ENCODE measurements at places on chromosomes 3 and 15.
A peak's percentile ranks its signal among the peaks of the same experiment; 100 is the strongest.

DNA sequence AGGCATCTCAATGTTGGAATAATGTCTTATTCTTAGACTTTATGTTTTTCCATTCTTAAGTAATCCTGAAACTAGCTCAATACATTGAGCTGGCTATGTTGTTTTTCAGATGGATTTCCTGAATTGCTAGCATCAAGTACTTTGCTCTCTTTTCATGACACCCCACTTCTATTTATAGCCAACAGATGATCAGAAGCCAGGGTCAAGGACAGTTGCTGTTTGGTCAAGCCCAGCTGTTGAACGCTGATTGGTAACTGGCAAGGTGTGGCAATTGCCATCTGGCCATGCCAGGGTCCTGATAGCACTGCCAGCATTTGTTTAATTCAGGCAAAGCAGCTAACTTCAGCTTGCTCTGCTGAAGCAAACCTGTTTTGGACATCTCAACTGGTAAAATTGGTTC is 46.2 kb upstream of the PLCL2 start:
- no peak for DNase-seq

- no peak for DNase-seq
Measured at GRCh38 chr3:184604615-184605290, 43.2 kb downstream of the EPHB3 start.

DNA sequence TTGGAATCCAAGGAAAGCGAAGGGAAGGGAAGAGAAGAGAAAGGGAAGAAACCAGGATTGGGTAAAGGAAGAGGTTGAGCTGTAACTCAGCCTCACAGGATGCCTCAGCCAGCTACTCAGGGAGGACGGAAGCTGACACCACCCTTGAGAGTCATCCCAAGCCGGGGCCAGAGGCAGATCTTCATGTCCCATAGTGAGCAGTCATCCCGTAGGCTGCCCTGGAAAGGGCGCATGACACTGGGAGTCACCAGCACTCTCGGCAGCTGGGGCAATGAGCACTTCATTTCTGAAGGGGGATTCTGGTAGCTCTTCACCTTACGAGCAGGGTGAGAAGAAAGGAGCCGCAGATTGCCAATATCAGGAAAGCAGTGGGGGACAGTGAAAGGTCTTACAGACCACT is 60.1 kb upstream of the PCSK6 start:
- no peak for DNase-seq

DNA sequence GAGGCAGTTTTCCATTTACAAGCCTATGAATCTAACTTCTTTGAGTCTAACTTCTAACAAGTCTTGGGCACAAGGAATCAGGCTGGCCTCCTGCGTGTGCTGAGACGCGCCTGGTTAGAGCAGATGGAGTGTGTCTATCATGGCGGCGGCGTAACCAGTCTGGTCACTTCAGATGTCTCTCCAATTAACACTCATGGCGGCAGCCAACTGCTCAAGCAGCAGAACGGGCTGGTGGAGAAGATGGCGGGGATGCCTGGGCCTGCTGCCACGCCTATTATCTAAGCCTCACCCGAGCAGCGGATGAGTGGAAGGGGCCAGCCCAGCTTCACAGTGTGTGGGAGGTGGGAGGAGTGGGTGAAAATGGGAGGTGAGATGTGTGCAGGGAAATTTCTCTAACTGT is 246.4 kb upstream of the TPRG1 start:
- no peak for DNase-seq

- peak; percentile 78 for DNase-seq
Measured at GRCh38 chr3:70982700-70983140, 600.8 kb downstream of the FOXP1 start.

DNA sequence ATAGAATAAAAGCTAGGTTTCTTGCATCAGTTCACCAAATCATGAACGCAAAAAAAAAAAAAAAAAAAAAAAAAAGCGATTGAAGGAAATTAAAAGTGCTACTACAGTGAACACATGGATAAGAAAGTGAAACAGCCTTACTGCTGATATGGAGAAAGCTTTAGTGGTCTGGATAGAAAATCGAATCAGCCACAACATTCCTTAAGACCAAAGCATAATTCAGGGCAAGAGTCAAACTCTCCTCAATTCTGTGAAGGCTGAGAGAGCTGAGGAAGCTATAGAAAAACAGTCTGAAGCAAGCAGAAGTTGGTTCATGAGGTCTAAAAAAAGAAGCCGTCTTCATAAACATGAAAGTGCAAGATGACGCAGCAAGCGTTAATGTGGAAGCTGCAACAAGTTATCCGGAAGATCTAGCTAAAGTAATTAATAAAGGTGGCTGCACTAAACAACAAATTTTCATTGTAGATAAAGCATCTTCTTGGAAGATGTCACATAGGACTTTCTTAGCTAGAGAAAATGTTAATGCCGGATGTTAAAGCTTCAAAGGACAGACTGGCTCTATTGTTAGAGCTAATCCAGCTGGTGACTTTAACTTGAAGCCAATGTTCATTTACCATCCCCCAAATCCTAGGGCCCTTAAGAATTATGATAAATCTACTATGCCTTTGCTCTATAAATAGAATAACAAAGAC is 19.2 kb downstream of the P3H2 start:
- no peak for DNase-seq

GRCh38 chr3:58022490-58022889 is 14.3 kb downstream of the FLNB start:
- no peak for DNase-seq

Measured in glomerular endothelial cell (primary cell).